Renal cortex interstitium (tissue), 15 donors: ENCODE measurements at places on chromosomes 6 and 20. TPM values are rescaled to one million over a fixed set of nuclear protein-coding genes. Genes with fewer than 3 reads are reported as not detected.

HCRTR2 gene
- polyA plus RNA-seq, result 0.35 TPM

TOMM34 gene
- polyA plus RNA-seq, result 40.9 TPM

F13A1 gene
- 18.5 TPM for polyA plus RNA-seq

DNA sequence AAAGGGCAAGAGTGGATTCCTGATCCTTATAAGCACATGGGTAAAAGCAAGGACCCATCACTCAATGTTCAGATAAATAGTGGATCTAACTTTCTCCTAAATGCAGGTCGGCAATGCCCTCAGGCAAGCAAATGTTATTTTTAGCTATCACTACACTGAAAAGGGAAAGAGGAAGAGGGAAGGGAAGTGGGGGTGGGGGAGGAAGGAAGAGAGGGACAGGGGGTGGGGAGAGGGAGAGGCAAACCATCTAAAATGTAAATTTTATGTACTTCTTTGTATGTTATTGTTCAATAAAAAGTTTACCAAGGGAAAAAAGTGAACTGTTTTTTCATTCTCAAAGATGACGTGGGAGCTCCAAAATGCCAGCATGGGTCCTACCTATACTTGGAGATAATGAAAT is 44.2 kb downstream of the CHD6 start:
- no peak for DNase-seq

DNA sequence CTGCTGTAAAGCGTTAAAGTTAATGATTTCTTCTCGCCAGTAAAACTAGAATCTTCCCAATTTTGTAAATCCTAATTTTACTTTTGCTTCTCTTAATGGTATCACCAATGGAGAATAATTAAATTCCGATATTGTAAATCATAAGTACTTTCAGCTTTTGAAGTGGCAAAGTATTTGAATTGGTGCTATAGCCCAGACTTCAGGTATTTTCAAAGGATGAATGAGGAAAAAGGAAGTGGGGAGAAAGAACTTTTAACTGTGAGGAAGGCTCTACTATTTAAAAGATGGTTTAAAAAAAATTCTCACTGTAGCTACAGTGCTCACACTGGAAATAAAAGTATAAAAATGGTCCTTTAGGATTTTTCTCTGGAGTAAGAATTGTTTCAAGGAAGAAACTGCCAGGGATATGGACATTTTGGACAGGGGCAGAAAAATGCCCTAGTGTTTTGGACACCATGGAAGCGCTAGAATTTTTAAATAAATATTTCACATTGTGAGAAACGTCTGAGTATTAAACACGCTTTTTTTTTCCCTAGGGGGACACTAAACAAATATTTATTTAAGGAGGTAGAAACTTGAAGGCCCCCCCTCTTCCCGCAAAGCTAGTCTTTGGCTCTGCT is 1.3 kb upstream of the TAB2 start:
- DNase-seq, result no peak

DNA sequence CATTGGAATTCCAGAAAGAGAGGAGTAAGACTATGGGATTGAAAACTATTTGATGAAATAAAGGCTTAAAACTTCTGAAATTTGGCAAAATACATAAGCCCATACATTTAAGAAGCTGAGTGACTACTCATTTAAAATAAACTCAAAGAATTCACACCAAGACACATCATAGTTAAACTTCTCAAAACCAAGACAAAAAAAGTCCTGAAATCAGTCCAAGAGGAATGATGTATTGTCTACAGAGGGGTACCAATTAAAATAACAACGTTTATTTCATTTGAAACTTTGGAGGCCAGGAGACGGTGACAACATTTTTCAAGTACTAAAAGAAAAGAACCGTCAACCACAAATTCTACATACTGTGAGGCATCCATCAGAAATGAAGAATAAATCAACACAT is 841.4 kb upstream of the MAP3K7 start:
- no peak for DNase-seq

DNA sequence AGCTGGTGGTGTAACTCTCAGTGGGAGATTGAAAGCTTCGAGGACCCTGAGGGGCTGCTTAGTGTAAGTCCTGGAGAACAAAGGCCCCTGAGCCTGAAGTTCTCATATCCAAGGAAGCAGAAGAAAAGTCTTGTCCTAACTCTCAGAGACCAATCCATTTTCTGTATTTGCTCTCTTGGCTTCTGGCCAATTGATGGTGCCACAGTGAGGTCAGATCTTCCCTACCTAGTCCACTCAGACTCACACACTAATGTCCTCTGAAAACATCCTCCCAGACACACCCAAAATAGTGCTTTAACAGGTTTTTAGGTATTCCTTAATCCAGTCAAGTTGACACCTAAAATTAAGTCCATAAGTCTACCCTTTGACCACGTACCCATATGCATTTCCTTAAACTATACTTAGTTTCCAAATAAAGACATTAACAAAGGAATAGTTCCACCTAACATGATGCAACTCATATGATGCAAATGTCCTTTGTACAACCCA is 29.4 kb downstream of the ZNF292 start:
- no peak for DNase-seq

DNA sequence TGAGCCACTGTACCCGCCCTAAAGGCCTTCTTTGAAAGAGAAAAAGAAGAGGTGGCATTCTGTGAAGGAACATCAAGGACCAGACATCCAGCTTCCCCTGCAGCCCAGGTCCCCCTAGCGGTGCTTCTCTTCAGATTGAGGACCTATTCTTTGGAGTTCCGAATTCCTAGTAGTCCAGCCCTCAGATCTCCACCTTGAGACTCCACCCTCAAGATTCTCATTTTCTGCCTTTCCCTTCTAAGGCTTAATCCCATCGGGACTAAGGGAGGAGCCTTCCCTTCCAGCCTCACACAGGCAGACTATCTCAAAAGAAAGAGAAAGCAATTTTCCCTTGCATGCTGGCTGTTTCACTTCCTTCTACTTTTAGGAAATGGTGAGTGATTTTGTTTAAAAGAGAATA is 32.5 kb downstream of the MUC22 start:
- DNase-seq, result no peak

GRCh38 chr6:137867685-137868509 is 838 bp downstream of the TNFAIP3 start:
- no peak for DNase-seq

DNA sequence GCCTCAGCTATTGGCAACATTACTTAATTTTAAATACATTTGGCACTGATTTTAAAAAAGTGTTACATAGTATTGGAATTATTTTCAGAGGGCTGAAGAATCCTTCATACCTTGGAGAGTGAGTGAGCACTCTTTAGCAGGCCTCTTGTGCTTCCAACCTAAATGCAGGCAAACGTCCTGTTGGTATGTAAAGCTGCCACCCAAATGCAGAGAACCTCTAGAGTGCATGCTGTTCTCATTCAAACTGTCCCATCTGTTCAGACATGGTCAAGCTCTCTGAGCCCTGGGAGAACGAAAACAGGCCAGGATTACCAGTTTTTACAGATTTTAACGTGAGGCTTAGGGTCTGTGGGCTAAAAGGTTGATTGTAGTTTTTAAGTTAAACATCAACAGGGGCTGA is 378.0 kb upstream of the FLRT3 start:
- no peak for DNase-seq
